AG08395 (cell line): ENCODE measurements at places on chromosomes 3 and 15.

GRCh38 chr15:49046220-49047102 is at the start of gene SECISBP2L:
Gene SECISBP2L, minus strand, starts transcription at chr15:49046446. Its CDS starts 147 bp downstream, at chr15:49046299.
- DNase-seq, result peak; percentile 96

- no peak for DNase-seq
Measured at GRCh38 chr3:139355891-139356290, 12.1 kb downstream of the MRPS22 start.

DNA sequence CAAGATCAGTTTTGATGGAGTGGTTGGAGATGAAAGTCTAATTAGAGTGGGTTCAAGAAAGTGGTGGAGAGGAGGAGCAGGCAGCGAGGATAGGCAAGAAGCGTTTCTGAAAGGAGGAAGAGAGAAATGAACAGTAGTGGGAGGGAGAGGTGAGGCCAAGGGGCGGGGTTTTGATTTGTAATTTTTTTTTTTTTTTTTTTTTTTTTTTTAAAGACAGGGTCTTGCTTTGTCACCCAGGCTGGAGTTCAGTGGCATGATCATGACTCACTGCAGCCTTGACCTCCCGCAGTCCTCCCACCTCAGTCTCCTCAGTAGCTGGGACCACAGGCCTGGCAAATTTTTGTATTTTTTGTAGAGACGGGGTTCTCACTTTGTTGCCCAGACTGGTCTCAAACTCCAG is 36.6 kb downstream of the MRAS start:
- DNase-seq, result no peak

- DNase-seq, result peak; percentile 42
Measured at GRCh38 chr15:75455982-75456531, 4.6 kb upstream of the SIN3A start.

GRCh38 chr3:158106766-158107471 is 699 bp upstream of the SHOX2 start:
- DNase-seq, result no peak

GRCh38 chr3:121651684-121652083 is 9.0 kb downstream of the HCLS1 start:
- no peak for DNase-seq

DNA sequence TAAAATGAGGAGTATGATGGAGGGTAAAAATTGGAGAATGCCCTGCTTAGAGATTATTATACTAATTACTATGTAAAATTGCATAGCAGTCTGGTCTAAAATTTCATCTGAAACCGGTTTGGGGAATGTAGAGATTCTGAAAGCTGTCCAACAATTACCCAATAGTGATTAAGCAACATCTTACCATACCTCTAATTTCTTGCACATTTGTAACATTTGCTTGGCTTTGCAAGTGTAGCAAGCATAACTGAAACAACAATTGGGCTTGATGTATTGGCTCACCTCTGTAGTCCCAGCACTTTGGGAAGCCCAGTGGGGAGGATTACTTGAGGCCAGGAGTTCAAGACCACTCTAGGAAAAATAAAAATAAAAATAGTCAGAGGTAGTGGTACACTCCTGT is 17.4 kb downstream of the AADACL2 start:
- peak; percentile 32 for DNase-seq

GRCh38 chr15:100595964-100596363 is 6.0 kb downstream of the LINS1 start:
- DNase-seq, result no peak

- peak; percentile 90 for DNase-seq
Measured at GRCh38 chr3:72310419-72311380, 525.8 kb upstream of the PROK2 start.

DNA sequence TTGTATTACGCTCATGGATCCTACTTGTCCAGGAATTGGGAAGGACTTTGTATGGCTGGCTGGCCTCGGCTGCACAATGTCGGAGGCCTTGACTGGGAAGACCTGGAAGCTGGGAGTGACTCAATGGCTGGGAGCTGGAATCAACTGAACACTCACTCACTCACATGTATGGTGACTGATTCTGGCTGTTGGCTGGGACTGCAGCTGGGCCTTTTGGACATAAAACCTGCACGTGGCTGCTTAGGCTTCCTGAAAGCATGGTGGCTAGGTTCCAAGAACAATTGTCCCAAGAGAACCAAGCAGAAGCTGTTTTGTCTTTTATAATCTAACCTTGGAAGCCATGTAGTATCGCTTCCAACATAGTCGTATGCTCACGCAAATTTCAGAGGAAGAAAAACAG is 38.0 kb upstream of the CMTM8 start:
- no peak for DNase-seq

DNA sequence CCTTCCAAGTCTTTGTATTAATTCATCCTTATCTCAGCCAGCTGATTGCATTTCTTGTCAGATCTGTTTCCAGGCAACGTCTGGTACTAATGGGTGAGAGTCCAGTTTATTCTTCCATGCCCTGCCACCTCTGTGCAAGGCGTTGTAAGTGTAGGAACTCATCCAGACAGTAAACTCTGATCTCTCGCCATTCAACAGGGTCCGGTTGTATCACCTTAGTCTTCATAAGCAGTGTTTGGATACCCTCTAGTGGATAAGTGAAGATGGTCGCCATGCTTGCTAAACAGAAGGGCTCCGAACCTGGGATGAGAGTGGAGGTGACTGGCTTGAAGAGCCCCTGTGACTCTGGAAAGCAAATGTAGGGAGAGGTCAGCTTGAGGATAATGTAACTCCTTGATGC is 51.6 kb upstream of the CMTM7 start:
- DNase-seq, result peak; percentile 31

DNA sequence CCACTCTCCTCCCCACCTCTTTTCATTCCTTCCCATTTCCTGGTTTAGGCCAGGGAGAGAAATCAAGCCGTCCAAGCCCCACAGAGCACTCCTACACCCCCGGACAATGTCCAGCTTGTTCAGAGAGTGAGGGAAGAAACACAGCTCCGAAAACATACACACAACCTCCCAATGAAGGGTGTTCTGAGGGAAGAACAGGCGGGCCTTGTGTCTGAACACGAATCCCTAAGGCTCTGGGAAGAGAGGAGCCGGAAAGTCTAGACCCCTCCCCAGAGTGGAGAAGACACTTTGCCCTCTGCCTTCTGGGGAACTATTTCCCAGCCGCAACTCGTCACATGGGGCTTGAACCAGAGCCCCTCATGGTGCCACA is 30.5 kb downstream of the ACAN start:
- no peak for DNase-seq

DNA sequence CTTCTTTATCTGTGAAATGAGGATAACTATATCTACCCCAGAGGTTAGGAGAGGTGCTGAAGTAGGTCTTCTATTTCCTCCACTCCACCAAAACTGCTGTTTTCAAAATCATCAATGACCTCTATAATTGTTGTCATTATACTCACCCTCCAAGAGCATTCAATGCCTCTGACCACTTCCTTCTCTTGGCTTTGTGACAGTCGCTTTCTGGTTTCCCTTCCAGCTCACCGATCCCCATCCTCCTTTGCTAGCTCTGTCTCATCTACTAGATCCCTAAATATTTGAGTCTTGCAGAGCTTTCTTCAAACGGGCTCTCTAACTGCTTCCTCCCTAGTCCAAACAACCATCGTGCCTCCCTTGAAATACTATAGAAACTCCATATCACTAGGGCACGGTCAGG is 153.5 kb downstream of the RPLP1 start:
- no peak for DNase-seq

DNA sequence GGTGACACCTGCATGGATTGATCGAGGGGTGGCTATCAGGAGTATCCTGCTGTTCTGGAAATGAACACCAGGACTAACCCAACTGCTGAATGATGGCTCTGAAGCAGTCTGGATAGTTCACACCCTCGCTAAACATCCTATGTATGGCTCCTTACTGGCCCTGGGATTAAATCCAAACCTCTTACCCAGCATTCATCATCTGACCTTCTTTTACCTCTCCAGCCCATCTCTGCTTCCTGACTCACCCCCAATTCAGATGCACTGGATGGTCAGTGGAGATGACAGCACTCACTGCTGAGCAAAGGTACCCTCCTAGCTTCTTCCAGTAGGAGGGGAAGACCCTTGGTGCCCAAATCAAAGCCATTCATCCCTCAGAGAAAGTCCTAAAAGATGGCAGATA is 235.2 kb upstream of the TRIM42 start:
- no peak for DNase-seq

- no peak for DNase-seq
Measured at GRCh38 chr3:5126586-5126985, 4.5 kb downstream of the ARL8B start.

GRCh38 chr15:72404841-72405240 is 6.7 kb downstream of the TMEM202 start:
- no peak for DNase-seq

- no peak for DNase-seq
Measured at GRCh38 chr3:100776097-100776729, 66.9 kb downstream of the TFG start.

DNA sequence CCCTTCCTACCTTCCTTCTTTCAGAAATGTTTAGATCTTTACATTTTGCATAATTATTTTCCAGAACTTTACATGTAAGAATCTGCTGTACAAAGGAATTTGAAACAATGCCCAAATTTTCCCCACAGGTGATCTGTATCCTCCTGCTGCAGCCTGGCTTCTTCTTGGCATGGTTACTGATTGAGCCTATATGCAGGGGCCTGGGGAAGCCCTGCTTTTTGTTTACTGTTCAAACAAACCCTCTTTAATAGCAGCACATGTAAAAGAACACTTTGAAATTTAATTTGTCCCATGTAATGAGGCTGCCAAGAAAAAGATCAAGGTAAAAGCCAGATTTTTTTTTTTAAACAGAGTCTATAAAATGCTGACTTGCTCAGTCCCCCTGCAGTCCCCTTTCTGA is 432.2 kb downstream of the TUSC7 start:
- no peak for DNase-seq

DNA sequence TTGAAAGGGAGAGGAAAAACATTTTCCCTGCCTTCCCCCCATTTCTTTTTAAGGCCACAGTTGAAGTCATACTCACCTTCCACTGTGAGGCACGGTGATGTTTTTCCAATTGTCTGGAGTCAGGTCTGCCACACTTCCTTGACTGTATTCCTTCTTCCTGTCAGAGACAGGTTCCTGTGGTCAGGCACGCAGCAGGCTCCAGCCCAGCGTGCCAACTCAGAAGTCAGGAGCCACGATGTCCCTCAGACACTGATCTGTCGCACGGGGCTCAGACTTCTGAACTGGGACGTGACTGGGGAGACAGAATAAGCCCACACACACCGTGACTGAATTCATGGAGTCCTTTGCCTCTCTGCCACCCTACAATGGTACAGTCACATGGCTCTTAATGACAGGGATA is 41.2 kb upstream of the ADAMTS9 start:
- no peak for DNase-seq

GRCh38 chr3:52318186-52318816 is 2.2 kb downstream of the DNAH1 start:
- DNase-seq, result no peak

DNA sequence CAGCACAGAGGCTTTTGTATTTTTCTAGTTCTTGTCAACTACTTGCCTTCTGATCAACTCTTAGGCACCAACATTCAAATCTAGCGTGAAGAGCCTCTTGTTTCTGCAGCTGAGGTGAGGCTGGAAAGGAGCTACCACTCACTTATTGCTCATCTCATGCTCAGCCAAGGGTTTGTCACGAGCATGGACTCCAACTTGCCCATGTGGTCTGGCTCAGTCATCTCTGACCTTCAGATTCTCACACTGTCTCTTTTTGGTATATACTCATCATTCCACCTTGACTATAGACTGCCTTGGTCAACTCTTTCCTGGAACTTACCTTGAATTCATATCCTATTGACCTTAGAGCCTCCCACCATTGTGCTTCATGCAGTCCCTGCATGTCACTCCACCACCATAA is 5.2 kb upstream of the GJD2 start:
- no peak for DNase-seq

DNA sequence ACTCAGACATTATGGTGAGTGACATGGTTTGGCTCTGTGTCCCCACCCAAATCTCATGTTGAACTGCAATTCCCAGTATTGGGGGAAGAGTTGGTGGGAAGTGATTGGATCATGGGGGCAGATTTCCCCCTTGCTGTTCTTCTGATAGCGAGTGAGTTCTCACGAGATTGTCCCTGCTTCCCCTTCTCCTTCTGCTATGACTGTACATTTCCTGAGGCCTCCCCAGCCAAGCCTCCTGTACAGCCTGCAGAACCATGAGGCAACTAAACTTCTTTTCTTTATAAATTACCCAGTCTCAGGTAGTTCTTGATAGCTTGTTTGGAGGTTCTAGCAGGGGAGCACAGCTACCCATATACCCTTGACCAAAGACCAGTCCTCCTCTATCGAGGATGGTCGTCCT is 45.9 kb downstream of the ADAM10 start:
- no peak for DNase-seq

- DNase-seq, result peak; percentile 91
Measured at GRCh38 chr15:43913026-43913780, 86.4 kb downstream of the WDR76 start.

GRCh38 chr3:197533396-197533795 is 22.4 kb downstream of the BDH1 start:
- DNase-seq, result no peak

DNA sequence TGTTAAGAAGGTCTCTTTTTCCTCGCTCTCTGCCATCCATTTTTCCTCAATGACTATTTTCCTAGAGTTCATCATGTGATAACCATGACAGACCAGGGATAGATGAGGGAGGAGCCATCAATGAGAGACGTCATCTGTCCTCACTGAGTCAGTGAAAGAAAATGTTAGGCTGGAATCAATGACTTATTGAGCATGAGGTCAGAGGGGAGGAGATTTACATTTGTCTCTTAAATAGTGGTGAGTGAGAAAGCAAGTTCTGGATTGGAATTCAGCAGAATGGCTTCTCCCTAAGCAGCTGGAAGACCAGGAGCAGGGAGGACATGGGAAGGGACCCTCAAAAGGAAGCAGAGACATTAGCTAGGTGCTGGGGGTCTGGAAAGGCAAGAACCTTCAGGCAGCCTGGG is 28.2 kb upstream of the USP3 start:
- DNase-seq, result peak; percentile 91

GRCh38 chr15:59437817-59438624 is at the start of gene FAM81A:
Gene FAM81A, plus strand, starts transcription at chr15:59438186. Its CDS starts 20,441 bp downstream, at chr15:59458627.
- peak; percentile 84 for DNase-seq

DNA sequence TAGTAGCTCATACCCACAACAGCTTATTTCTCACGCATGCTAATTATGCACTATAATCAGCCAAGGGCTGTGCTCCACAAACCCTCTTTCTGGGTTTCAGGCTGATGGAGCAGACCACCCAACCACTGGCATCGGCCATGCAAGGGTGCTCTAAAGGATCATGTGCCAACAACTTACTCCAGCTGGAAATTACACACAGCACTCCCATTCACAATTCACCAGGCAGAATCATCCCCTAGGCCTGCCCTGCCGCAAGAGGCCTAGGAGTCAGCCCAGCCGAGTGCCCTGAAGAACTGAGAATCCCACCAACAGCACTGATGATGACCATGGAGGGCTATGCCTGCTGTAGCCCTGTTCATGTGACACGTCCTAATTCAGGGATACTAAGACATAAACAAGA is 216.2 kb upstream of the CHRNA7 start:
- no peak for DNase-seq

DNA sequence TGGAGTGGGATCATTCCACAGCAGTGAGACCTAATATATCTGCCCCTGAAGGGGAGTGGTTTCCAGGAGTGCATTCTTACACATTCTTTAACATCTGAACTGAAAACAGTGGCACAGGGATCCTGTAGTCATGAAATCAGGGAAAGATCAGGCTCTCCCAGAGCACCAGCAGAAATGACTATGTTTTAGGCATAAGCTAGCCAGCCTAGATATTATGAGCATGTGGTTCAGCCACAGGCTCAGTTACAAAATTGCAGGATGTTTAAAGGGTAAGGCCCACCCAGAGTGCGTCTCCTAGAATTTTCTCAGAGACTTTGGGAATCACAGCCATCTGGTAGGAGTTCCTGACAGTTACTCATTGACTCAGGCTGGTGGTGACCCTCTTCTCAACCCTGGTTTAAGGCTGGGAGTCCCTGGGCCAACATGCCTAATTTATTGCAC is 20.9 kb downstream of the FSTL1 start:
- peak; percentile 66 for DNase-seq
